ENCODE measurements at places on chromosomes 11 and 22. TPM values are rescaled to one million over a fixed set of nuclear protein-coding genes. Genes with fewer than 3 reads are reported as not detected.

MMP7 gene
- polyA plus RNA-seq, result 31.0 TPM

DNA sequence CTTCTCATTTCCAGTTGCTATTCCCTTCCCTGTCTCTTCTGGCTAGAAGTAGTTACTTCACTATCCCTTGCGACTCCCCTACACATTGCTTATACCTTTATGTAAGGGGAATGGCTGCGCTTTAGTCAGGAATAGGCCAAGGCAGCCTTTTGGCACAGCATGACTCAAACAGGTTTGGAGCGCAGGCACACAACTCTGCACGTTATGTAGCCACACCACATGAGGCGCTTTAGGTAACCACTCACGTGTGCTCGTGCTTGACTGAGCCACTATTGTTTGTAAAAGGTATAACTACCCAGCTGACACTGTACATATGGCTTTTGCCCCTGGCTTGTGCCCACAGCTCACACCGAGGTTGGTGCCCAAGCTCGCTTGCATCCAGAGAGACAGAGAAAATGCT is 46.7 kb upstream of the LIPT2 start:
- no peak for DNase-seq

CD3E gene
- 0.32 TPM for polyA plus RNA-seq

GRCh38 chr11:45603946-45604682 is 61.3 kb downstream of the CHST1 start:
- no peak for DNase-seq

OR6A2 gene
- not detected for polyA plus RNA-seq

OVOL1 gene
- polyA plus RNA-seq, result 15.9 TPM

- DNase-seq, result no peak
Observed at GRCh38 chr22:35835998-35836691, 118.5 kb downstream of the APOL5 start.

C11orf16 gene
- 0.82 TPM for polyA plus RNA-seq

OR8A1 gene
- not detected for polyA plus RNA-seq

ENTHD1 gene
- polyA plus RNA-seq, result not detected

DNA sequence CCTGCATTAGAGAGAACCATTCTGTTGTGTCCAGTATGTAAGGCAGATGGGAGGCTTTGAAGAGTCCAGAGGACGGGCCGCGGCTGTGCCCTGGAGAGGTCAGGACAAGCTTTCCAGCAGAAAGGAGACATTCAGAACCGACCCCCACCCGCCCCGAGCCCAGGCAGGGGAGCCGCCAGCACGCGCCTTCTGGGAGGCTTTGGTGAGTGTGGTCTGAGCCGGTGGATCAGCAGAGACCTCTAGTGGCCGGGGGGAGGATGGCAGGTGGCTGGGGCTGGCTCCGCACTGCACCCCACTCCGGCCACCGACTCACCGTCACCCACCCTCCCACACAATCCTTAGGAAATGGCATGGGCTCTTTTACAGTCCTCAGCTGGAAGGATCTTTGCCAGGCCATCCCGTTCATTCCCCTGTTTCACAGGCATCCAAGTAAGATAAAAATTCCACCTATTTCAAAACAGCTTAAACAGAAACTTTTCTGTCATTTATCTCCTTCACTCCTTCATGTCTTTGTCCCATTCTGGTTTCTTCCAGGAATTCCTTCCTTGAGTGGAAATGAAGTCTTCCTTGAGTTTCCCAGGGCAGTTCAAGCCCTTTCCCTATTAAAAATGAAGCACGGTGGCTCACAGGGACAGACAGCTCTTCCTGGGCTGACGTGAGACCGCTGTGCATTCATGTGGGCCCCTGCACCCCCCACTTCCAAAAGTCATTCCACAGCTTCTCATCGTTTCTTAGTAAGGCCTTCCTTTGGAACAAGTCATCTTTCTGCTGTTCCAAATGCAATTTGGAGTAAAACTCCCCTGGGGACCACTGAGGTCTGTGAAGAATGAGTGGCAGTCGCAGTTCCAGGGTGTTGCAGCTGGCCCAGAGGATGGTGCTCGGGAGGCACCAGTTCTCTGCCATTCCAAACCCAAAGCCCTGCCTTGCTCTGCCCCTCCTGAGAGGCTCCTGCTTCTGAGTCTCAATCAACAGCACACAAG is 91.0 kb downstream of the FEZ1 start:
- DNase-seq, result no peak

GRCh38 chr11:83192606-83193245 is 786 bp upstream of the ANKRD42 start:
- DNase-seq, result no peak

Measured in left renal pelvis (tissue), 4 donors.